ENCODE measurements at places on chromosomes 3 and 15.

GRCh38 chr3:190983875-190984274, 121.4 kb upstream of the GMNC start:
- no peak for DNase-seq

GRCh38 chr3:11034309-11034985, 41.9 kb downstream of the SLC6A1 start:
- DNase-seq, result no peak

DNA sequence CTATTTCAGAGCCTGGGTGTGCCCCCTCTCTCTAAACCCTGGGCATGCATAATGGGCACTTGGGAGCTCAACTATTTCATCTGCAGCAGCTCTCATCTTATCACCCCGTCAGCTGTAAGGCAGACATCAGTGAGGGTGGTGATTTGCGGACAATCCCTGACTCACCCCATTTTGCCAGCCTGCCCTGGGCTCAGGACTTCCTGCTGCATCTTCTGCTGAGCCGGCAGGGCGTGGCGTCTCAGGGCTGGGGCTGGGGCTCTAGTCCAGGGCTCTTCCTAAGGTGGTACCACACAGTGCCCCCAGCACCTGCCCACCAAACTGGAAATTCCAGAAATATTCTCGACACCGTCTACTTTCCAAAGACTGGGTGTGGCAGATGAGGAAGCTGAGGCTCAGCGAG, 925 bp upstream of the PSTPIP1 start:
- no peak for DNase-seq

DNA sequence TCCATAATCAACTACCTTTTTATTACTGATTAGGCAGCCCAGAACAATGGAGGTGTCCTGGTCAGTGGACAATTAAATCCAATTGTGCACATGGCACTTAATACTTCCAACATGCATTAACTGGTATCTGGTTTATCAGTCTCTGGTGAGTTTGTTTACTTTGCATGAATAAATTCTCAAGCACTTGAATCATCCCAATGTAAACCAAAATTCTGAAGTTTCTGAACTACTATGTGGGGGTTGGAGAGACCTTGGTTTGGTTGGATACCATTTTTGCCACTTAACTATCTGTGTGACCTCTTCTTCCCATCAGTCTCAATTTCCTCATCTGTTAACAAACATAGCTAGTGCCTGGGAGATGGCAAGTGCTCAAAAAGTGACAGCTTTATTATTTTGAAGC, 70.5 kb upstream of the MAP4 start:
- no peak for DNase-seq

DNA sequence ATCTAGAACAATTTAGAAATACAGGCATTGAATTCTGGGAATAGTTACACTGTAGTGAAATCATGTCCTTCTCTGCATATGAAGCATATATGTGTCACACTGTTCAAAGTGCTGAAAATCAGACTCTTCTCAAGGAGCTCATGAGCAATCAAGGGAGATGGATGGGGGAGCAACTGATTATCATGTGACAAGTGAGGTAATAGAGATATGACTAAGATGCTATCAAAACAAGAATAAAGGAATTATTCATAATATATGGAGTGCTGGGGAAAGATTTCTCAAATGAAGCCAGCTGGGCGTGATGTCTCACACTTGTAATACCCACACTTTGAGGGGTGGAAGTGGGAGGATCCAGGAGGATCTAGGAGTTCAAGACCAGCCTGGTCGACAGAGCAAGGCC, 74.9 kb upstream of the CHRNB4 start:
- DNase-seq, result no peak

- peak; percentile 15 for DNase-seq
Observed at GRCh38 chr3:27165321-27165721, 203.9 kb downstream of the NEK10 start.

DNA sequence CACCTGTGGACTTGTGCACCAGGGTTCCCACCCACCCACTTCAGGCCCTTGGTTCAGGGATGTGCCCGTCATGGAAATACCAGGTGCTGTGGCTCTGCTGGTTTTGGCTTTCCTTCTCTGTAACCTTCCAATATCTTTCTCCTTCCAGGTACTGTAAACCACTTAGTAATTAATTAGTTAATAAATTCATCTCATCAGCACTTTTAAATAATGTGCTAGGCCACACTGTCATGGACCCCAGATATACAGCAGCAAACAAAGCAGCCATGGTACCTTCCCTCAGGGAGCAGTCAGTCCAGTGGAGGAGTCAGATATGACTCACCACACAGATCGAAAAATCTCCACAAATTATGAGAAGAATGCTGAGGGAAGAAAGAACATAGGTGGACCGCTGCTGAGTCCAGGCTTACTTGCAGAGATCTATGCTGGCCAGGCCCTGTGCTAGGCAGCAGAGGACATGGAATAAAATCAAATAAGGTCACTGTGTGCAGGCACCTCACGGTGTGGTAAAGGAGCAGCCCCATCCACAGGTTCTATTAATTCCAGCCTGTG, 6.8 kb upstream of the GATA2 start:
- DNase-seq, result no peak

DNA sequence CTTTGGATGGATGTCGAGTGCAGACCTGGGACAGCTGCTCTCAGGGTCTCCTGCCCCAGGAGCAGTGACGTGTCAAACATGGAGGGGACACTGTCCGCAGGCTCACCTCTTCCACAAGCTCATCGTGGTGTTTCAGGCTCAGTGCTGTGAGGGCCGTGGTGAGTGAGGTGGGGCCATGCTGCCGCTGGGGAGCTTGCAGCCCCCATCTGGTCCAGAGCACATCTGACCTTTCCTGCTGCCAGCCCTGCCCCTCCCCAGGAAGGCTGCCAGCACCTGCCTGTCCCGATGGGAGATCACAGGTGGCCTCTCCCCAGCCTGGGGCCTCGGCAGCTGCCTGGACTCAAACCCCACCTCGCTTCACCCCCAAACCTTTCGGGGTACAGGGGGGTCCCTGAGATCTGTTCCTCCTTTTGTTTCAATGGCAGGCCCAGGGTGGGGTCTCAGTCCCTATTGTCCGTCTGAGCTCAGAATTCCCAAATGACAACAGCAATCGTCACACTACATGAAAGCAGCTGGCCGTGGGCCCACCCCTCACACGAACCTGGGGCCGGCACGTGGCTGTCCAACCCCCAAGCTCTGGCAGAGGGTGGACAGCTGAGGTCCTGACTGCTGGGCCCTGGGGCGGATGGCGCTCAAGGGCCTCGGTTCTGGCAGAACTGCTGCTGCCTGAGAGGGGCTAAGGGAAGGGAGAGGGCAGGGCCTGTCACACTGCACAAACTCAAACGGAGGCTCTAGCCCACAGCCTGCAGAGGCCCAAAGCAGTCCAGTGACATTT, 65.0 kb upstream of the RPL32 start:
- DNase-seq, result no peak

- no peak for DNase-seq
Observed at GRCh38 chr3:55564726-55565125, 77.6 kb upstream of the WNT5A start.

- no peak for DNase-seq
Observed at GRCh38 chr3:44237665-44238064, 4.0 kb upstream of the TOPAZ1 start.

DNA sequence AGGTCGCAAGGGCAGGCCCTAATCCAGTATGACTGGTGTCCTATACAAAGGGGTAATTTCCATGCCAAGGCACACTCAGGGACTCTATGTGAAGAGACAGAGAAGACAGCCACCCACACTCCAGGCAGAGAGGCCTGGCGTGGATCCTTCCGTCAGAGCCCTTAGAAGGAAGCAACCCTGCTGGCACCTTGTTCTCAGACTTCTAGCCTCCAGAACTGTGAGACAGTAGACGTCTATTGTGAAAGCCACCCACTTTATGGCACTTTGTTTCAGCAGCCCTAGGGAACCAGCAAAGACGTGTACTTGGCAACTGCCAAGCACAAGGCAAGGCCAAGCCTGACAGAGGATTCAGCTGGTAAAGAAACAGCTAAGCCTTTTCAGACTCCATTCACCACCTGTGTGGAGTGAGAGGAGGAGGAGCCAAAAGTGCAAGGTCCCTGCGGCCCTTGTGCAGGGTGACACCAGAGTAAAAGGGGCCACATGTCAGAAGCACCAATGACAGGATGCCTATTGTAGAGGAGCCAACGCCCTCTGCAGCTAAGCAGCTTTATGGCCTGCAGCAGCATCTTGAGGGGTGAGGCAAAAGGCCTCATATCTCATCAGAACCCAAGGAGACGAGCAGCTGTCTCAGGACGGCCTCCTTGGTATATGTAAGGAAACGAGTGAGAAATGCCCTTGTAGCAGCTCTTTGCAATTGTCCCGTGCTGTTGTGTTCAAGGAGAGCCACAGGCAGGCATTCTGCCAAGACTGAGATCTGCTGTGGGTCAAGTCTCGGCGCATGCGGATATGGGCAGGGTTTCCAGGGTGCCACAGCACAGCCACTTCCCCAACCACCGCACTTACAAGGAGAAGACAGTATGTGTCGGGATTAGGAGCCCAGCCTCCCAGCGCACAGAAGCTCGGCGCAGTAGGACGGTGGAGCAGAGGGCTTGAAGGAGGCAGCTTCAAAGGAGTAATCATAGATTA, 121.5 kb upstream of the LIPC start:
- DNase-seq, result no peak

DNA sequence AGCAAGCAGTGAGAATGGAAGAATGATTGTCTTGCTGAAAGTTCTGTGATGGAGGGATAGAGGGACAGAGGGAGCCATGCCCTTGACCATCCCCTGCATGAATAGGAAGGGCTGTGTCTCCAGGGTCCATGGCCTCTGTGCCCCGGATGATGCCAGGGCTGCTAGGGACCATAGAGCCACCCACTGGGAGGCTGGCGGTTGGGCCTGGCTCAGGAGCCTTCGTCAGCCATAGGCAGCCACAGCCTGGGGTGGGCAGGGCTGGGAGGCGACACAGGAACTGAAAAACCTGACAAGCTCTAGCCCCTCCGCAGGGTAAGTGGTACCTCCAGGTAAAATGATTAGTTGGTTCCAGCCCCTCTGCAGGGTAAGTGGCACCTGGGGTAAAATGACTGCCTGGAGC, 19.1 kb upstream of the LAMP3 start:
- no peak for DNase-seq

- no peak for DNase-seq
Observed at GRCh38 chr3:64813326-64813725, 125.5 kb upstream of the ADAMTS9 start.

- DNase-seq, result peak; percentile 95
Observed at GRCh38 chr15:38453971-38454695, at the start of gene FAM98B. FAM98B (plus strand) TSS chr15:38454127; CDS start chr15:38454162, 35 bp downstream.

GRCh38 chr3:33989229-33989628, 190.8 kb downstream of the PDCD6IP start:
- DNase-seq, result no peak

- DNase-seq, result no peak
Observed at GRCh38 chr15:70710714-70711113, 52.6 kb downstream of the UACA start.

DNA sequence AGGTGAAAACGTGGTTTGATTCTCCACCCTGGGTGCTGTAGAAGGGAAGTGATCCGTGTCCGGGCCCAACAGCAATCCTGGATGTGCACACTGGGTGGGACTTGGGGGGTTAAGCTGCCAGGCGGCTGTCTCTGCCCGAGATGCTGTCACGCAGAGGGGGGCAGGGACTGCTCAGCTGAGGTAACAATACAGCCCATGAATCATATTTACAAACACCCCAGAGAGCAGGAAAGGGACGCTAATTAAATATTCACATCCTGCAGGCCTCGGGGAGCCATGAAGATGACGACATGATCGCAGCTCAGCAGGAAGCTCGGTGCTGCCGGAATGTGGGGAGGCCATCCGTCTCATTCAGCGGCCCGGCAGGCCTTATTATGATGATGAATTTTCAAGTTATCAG, 17.9 kb upstream of the CRABP1 start:
- no peak for DNase-seq

DNA sequence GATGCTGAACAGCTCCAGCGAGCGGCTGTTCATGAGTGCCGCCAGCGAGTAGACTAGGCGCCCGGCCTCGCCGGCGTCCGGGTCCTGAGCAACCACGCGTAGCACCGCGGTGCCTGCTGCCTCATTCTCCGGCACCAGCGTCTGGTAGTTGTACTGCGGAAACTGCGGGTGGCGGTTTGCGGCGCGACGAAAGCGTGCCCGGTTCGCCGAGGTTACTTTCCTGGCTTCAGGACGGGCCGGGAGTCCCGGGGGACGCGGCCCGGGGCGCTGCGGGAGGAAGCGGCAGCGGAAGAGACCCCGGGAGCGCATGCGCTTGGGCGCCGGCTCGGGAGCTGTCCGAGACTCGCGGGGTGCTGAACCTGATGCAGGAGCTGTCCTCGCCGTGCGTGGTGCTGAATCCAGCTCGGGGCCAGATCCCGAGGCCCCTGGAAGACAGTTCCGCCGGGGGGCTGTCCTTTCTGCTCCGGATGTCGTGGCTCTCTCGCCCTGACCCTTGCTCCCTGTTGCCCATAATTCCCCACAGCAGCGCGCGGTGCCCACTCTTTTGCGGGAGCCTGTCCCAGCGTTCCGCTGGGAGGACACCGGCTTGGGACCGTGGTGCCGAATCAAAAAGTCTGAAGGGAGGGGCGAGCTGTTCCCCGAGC, 1.1 kb downstream of the CELSR3 start:
- DNase-seq, result peak; percentile 74

DNA sequence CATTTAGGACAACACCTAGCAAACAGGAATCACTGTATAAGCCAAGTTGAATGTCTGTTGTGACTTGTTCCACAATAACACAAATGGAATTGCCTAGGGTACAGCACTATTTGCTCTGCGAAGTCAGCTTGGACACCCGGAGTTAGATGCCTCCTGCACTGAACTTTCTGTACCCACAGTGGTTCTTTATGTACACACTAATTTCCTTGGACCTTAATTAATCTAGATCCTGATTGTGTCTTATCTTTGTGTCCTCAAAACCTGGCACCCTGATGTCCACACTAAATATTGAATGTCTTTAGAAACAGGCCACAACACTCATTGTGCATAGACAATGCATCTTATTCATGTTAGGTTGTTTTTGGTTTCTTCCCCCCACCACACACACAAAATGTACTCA, 278.9 kb upstream of the NR2F2 start:
- DNase-seq, result no peak

GRCh38 chr3:118945834-118946233, 88.8 kb downstream of the IGSF11 start:
- no peak for DNase-seq

GRCh38 chr3:149964291-149964690, 6.4 kb downstream of the PFN2 start:
- DNase-seq, result no peak

DNA sequence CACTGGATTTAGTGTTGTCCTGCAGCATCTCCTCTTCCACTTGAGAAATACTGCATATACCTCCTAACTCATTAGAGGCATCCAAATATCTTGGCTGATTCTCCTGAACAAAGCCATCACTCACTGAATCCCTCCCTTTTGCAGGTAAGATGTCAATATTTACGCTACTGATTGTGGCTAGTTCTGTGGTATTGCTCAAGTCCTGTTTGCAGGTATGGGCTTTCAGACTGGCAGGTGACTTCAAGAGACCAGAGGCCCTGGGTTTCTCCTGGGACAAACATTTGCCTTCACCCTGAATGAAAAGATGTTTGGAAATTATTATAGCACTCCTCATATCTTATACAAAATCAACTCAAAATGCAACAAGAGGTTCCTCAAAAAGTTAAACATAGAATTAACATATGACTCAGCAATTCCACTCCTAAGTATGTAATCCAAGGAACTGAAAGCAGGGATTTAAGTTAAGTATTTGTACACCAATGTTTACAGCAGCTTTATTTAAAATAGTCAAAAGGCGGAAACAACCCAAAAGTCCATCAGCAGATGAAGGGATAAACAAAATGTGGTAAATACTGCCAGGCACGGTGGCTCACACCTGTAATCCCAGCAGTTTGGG, 18.6 kb downstream of the NEK4 start:
- no peak for DNase-seq
